ENCODE measurements at places on chromosomes 3 and 15. TPM values are rescaled to one million over a fixed set of nuclear protein-coding genes. Genes with fewer than 3 reads are reported as not detected.

DNA sequence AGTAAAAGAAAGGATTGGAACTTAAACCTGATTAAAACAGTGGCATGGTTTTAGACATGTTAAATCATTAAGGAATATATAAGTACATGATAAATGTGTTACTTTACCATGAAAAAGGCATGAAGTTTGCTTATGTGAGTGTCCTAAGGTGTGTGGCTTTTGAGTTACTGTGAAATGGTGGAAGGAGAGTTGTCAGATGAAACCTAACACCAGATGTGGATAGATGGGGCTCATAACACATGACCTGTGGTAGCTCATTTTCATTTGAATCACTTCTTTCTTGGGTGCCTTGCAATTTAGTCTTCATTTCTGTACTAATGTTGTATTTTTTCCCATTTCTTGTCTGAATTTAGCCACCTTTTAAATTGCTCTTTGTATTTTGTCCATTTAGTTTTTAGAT is 13.0 kb downstream of the MEF2A start:
- DNase-seq: no peak
- H3K4me1 ChIP-seq: peaks cover 4% of the 10 kb centered on the region
- no peaks in the 10 kb centered on the region for H3K36me3 ChIP-seq
- no peak overlapping the region for H3K4me3 ChIP-seq

- H3K27ac ChIP-seq: no peak overlapping the region
- DNase-seq: no peak
- no peaks in the 10 kb centered on the region for H3K27me3 ChIP-seq
- H3K36me3 ChIP-seq: no peaks in the 10 kb centered on the region
Observed at GRCh38 chr3:172216267-172216666, 176.9 kb downstream of the FNDC3B start.

GRCh38 chr15:82999426-82999825 is 12.0 kb downstream of the C15orf40 start:
- H3K36me3 ChIP-seq: no peaks in the 10 kb centered on the region
- DNase-seq: no peak
- no peak overlapping the region for H3K4me3 ChIP-seq
- no peaks in the 10 kb centered on the region for H3K4me1 ChIP-seq
- H3K27ac ChIP-seq: no peak overlapping the region

Gene MINDY4B
- not detected for total RNA-seq

Gene CORO2B
- 0.27 TPM for total RNA-seq

Gene TMEM266
- total RNA-seq: 0.66 TPM

GRCh38 chr3:128318275-128318941 is 148.3 kb downstream of the DNAJB8 start:
- H3K27me3 ChIP-seq: no peaks in the 10 kb centered on the region
- DNase-seq: no peak
- H3K4me3 ChIP-seq: no peak overlapping the region
- H3K27ac ChIP-seq: no peak overlapping the region
- no peaks in the 10 kb centered on the region for H3K36me3 ChIP-seq

Gene SI
- total RNA-seq: not detected

DNA sequence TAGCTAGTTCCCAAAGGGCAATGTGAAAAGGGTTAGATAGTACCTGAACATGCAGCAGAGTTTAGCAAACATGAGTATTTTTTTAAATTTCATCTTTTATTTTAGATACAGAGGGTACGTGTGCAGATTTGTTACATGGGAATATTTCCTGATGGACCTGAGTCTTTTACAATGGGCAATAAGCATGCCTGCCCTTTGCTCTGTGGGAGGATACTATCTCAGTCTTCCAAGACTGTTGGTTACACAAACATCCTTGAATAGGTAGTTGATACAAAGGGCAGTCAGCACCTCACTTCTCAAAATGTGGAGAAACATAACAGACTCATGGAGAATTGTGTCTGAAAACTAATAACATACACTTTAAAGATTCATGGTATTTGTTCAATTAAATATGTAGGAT is 103.3 kb downstream of the GOLIM4 start:
- H3K4me3 ChIP-seq: no peak overlapping the region
- no peaks in the 10 kb centered on the region for H3K4me1 ChIP-seq
- DNase-seq: no peak
- H3K36me3 ChIP-seq: no peaks in the 10 kb centered on the region

GRCh38 chr3:55574671-55575070 is 87.6 kb upstream of the WNT5A start:
- H3K27ac ChIP-seq: no peak overlapping the region
- no peak for DNase-seq
- no peak overlapping the region for H3K4me3 ChIP-seq
- H3K4me1 ChIP-seq: peaks cover 5% of the 10 kb centered on the region

Gene TM6SF1
- total RNA-seq: 1.1 TPM

Gene CELF6
- 0.24 TPM for total RNA-seq

Gene FAM227B
- 5.5 TPM for total RNA-seq

- no peaks in the 10 kb centered on the region for H3K27me3 ChIP-seq
- no peak overlapping the region for H3K4me3 ChIP-seq
- H3K36me3 ChIP-seq: peaks cover 8% of the 10 kb centered on the region
- no peak overlapping the region for H3K27ac ChIP-seq
- no peak for DNase-seq
Observed at GRCh38 chr15:38535491-38536200, 29.0 kb downstream of the RASGRP1 start.

DNA sequence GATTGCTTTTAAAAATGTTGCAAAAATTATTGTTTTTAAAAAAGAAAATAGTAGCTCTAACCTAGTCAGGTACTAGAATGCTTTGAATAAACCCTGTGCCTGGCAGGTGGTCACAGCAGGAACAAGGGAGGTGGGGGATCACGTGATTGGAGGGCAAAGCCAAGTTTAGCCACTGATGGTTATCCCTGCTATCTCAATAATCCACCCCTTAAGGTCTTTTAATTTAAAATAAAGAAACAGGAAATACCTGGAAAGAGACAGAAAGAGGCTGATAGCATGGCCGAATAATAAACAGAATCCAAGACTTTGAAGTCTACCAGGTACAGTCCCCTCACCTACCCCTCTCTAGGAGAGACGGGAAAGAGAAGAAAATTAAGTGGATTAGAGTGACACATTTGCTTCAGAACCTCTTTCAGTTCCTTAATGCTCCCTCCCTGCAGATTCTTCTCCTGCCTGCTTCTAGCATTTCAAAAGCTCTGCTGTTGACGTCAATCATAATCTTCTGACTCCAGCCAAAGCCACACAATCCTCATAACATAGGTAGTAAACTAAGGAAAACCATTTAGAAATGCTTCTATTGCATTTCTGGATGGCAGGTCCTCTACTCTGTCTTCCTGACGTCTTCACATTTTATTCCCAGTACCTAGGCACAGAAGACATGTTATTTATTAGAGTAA is 303.4 kb upstream of the MME start:
- no peaks in the 10 kb centered on the region for H3K27me3 ChIP-seq
- no peaks in the 10 kb centered on the region for H3K36me3 ChIP-seq
- no peak for DNase-seq
- no peaks in the 10 kb centered on the region for H3K4me1 ChIP-seq

DNA sequence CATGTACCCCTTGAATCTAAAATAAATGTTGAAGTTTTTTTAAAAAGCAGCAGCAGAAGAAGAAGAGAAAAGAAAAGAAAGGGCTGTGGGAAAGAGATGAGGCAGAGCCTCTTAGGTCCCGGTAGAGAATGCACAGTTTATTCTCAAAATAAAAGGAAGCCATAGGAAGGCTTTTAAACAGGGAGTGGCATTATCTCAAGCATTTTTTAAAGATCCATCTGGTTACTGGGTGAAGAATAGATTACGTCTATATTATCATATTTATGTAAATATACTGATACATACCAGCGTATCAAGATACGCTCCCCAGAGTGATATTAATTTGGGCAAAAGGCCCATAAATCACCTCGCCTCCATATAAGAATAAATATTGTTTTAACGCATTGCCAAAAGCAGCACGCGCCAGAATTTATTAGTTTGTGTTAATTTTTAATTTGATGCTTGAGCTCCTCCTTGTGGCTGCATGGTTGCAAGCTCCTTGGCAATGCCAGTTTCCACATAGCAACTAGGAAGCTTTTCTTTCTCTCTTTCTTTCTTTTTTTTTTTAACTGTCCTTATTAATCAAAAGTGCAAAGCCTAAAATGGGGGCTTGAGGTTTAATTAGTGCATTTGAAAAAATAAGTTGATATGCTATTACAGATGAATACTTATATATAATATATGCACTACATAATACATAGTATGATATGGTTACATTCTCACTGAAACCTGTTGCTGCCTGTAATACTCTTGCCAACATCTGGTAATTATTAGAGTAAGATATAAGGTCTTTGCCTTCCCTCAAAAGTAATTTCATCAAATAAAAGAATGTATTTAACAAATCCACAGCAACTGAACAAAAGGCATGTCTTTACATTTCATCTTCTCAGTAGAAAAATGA is 242.8 kb upstream of the UBE2E2 start:
- H3K36me3 ChIP-seq: no peaks in the 10 kb centered on the region
- H3K4me3 ChIP-seq: no peak overlapping the region
- no peak overlapping the region for H3K27ac ChIP-seq

Gene VEPH1
- total RNA-seq: 0.26 TPM

Gene GOLGA6L9
- total RNA-seq: 1.3 TPM

Gene SLC6A1
- total RNA-seq: not detected

GRCh38 chr15:92714077-92714476 is 58.5 kb upstream of the FAM174B start:
- no peaks in the 10 kb centered on the region for H3K36me3 ChIP-seq
- peak overlapping the region; percentile 64 for H3K4me3 ChIP-seq
- H3K27ac ChIP-seq: no peak overlapping the region
- no peak for DNase-seq

GRCh38 chr3:9690451-9691450 is 12.9 kb upstream of the CPNE9 start:
- H3K27ac ChIP-seq: no peak overlapping the region
- DNase-seq: peak; percentile 28
- peaks cover 10% of the 10 kb centered on the region for H3K4me1 ChIP-seq
- H3K4me3 ChIP-seq: no peak overlapping the region
- peaks cover 24% of the 10 kb centered on the region for H3K36me3 ChIP-seq

- no peaks in the 10 kb centered on the region for H3K36me3 ChIP-seq
- no peak for DNase-seq
- no peak overlapping the region for H3K4me3 ChIP-seq
- no peaks in the 10 kb centered on the region for H3K27me3 ChIP-seq
- H3K27ac ChIP-seq: no peak overlapping the region
Observed at GRCh38 chr3:147483578-147483977, 74.4 kb downstream of the ZIC1 start.

- no peaks in the 10 kb centered on the region for H3K4me1 ChIP-seq
- no peak for DNase-seq
- no peaks in the 10 kb centered on the region for H3K27me3 ChIP-seq
- H3K27ac ChIP-seq: no peak overlapping the region
- H3K36me3 ChIP-seq: no peaks in the 10 kb centered on the region
- no peak overlapping the region for H3K4me3 ChIP-seq
Observed at GRCh38 chr3:124492824-124493223, 237.4 kb upstream of the UMPS start.

DNA sequence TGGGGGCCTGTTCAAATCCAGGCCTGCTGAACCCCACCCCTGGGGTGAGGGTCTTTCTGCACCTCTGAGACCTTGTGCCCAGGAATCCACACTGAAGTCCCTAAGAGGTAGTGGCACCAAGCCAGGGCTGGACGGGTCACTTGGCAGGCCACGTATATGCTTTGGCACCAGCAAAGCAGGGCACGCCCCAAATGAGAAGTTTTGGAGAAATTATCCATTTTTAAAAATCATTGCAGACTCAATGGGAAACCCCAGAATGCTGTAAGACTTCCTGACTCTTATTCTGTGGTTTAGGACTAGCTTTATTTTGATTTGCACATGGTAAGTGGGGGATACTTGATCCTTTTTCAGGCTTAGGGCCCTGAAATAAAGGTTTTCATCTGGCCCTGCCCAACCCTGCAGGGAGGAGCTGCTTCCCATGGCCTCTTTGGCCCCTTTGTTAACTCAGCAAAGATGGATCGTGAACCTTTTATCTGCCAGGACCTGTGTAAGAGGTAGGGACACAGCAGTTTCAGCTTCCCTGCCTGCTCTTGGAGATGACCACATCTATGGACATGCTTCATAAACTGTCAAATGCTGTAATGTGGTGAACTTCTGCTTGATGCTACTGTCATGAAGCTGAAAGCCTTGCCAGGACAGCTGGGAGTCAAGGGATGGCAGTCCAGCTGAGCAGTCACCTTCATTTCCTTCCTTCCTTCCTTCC is 88.0 kb downstream of the HMG20A start:
- H3K27me3 ChIP-seq: no peaks in the 10 kb centered on the region
- no peak overlapping the region for H3K27ac ChIP-seq
- DNase-seq: no peak
- peaks cover 22% of the 10 kb centered on the region for H3K4me1 ChIP-seq
- no peak overlapping the region for H3K4me3 ChIP-seq
- H3K36me3 ChIP-seq: no peaks in the 10 kb centered on the region

- no peak overlapping the region for H3K27ac ChIP-seq
- H3K36me3 ChIP-seq: no peaks in the 10 kb centered on the region
- H3K4me1 ChIP-seq: no peaks in the 10 kb centered on the region
- H3K27me3 ChIP-seq: no peaks in the 10 kb centered on the region
- H3K4me3 ChIP-seq: no peak overlapping the region
- no peak for DNase-seq
Observed at GRCh38 chr3:47210863-47211405, 47.0 kb upstream of the SETD2 start.

Gene ANAPC13
- 34.9 TPM for total RNA-seq

Gene TIMP4
- total RNA-seq: not detected

DNA sequence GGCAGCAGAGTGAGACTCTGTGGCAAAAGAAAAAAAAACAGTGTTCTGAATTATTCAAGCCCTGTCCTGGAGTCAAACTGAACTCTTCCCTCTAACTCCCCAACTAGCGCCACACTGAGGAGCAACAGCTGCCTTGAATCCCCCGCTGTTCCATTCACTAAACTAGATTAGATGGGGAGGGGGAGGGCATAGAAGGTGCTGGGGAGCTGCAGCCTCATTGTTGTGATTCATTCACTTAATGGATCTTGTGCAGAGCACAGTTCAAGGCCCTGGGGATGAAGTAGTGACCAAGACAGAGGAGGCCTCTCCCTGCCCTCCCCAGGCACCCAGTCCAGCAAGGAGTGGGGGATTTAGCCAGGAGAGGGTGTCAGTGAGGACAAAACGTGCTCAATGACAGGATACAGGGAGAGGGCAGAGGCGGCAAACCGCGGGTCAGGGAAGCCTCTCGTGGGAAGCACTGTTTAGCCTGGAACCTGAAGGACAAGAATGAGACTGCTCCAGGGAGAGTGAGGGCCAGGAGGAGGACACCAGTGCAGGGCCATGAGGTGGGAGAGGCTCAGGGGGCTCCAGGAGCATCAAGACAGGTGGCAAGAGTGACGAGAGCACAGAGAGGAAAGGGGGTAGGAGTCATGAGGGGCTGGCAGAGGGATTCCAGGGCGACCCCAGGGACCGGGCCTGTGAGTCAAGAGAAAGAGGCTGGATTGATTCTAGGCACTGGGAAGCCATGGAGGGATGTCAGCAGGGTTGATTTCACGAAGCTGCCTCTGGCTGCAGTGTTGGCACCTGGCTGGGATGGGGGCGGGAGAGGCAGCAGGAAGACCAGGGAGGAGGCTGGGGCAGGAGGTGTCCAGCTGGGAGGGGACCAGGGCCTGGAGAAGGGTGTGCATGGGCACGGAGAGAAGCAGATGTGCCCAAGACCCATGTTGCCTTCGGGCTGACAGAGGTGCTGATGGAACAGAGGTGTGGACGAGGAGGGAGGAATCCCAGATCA is 31.4 kb downstream of the ALS2CL start:
- peaks cover 5% of the 10 kb centered on the region for H3K27me3 ChIP-seq
- H3K36me3 ChIP-seq: no peaks in the 10 kb centered on the region
- no peak overlapping the region for H3K27ac ChIP-seq

GRCh38 chr3:126448136-126448892 is 27.4 kb downstream of the ZXDC start:
- H3K4me1 ChIP-seq: no peaks in the 10 kb centered on the region
- no peak overlapping the region for H3K27ac ChIP-seq
- no peak for DNase-seq
- H3K4me3 ChIP-seq: no peak overlapping the region
- H3K36me3 ChIP-seq: peaks cover 8% of the 10 kb centered on the region

Measured in GM12878 (cell line).